ENCODE measurements at places on chromosomes 6 and 20. TPM values are rescaled to one million over a fixed set of nuclear protein-coding genes. Genes with fewer than 3 reads are reported as not detected.
A peak's percentile ranks its signal among the peaks of the same experiment; 100 is the strongest.

- peaks cover 31% of the 10 kb centered on the region for H3K4me1 ChIP-seq
- H3K27ac ChIP-seq = peak overlapping the region; percentile 92
- peaks cover 23% of the 10 kb centered on the region for H3K27me3 ChIP-seq
- peak overlapping the region; percentile 90 for H3K4me3 ChIP-seq
Measured at GRCh38 chr6:108559884-108560462, 744 bp upstream of the FOXO3 start.

GRCh38 chr6:35552285-35552917 lies 39.7 kb upstream of the TULP1 start:
- no peak overlapping the region for H3K27ac ChIP-seq
- DNase-seq = no peak
- no peaks in the 10 kb centered on the region for H3K4me1 ChIP-seq
- H3K27me3 ChIP-seq = no peaks in the 10 kb centered on the region

GRCh38 chr6:12165722-12166280 lies 124.4 kb upstream of the EDN1 start:
- H3K27me3 ChIP-seq = no peaks in the 10 kb centered on the region
- no peak for DNase-seq
- no peak overlapping the region for H3K4me3 ChIP-seq
- H3K36me3 ChIP-seq = peaks cover 35% of the 10 kb centered on the region
- H3K4me1 ChIP-seq = peaks cover under 1% of the 10 kb centered on the region

- H3K36me3 ChIP-seq = peaks cover 4% of the 10 kb centered on the region
- H3K4me3 ChIP-seq = no peak overlapping the region
- DNase-seq = no peak
- no peaks in the 10 kb centered on the region for H3K27me3 ChIP-seq
Measured at GRCh38 chr20:18628330-18628920, 40.6 kb downstream of the DTD1 start.

GRCh38 chr20:51553897-51554486 lies 11.5 kb upstream of the NFATC2 start:
- H3K27ac ChIP-seq = no peak overlapping the region
- no peak for DNase-seq
- no peaks in the 10 kb centered on the region for H3K4me1 ChIP-seq
- peaks cover 5% of the 10 kb centered on the region for H3K36me3 ChIP-seq

DNA sequence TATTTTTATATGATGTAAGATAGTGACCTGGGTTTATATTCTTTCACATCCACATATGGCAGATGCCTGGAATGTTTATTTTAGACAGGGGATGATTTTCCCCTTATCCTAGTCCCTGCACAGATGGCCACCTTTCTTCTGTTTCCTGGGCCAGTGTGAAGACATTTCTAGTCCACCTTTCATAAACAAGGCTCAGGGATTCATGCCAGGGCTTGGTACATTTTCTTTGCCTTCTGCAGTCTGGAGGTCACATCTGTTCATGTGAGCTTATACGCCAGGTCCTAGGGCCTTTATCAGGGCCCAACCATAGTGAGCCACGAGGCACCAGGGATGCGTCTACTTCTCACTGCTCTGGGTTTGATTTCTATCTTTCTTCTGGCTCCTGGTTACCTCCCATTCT lies 38.0 kb upstream of the ERVFRD-1 start:
- peaks cover 11% of the 10 kb centered on the region for H3K27me3 ChIP-seq
- peaks cover 4% of the 10 kb centered on the region for H3K36me3 ChIP-seq
- DNase-seq = no peak
- H3K27ac ChIP-seq = no peak overlapping the region

DNA sequence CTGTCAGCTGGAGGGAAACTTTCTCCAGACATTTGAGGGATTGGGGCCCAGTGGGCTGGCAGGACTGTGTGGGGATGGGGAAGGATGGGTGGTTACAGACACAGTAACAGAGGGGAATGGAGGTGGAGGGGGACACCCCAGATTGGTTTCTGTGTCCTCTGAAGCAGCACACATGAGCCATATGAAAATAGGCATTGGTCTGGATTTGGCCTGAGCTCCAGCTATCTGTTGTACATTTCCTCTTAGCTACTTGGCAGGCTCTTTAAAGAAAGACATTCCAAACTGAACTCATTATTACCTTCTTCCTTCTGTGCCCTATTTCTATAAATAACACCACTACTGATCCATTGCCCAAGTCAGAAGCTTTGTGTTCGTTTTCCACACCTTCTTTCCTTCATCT lies 72.0 kb upstream of the PRL start:
- peaks cover 8% of the 10 kb centered on the region for H3K4me1 ChIP-seq
- H3K4me3 ChIP-seq = no peak overlapping the region
- no peaks in the 10 kb centered on the region for H3K36me3 ChIP-seq

- H3K4me3 ChIP-seq = no peak overlapping the region
- DNase-seq = no peak
- H3K27me3 ChIP-seq = no peaks in the 10 kb centered on the region
- H3K27ac ChIP-seq = no peak overlapping the region
- no peaks in the 10 kb centered on the region for H3K4me1 ChIP-seq
Measured at GRCh38 chr20:3010985-3011723, 32.3 kb upstream of the GNRH2 start.

DNA sequence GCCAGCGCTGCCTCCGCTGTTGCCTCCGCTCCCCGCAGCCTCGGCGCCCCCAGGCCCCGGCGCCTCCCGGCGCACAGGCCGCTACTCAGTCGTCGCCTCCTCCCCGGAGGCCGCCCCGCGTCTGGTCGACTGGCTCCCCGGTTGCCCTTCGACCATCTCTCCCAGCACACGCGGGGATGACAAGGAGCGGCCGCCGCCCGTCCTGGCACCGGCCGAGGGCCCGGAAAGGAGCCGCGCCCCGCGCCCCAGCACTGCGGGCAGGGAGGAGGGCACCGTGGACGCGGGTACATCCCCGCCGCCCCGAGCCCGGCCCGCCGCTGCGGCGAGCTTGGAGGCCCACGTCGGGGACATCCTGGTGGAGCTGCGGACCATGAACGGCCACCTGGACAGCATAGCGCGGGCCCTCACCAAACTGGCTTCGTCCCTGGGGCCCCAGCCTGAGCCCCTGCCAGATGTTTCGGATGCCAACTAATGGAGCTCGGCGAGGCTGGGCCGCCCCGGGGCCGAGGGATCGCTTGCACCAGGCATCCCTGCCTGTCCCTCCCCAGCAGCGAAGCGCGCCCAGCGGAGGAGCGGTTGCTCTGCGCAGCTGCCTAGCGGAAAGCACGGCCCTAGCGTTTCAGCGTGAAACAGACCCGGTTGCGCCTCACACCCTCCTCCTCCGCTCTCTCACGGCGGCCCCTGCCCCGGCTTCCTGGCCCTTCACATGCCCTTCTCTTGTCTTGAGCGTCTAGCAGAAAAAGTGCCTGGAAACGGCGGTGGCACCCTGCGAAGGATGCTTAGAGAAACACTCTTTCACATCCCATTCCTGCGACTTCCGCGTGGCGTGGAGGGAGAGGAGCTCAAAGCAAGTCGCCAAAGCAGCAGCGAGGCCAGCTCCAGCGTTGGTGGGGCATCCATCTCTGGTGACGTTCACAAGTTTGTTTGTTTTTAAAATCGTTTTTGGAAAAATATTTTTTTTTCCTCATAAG lies 285.8 kb upstream of the SUPT3H start:
- peak; percentile 75 for DNase-seq
- peaks cover 80% of the 10 kb centered on the region for H3K27me3 ChIP-seq
- H3K27ac ChIP-seq = no peak overlapping the region
- H3K36me3 ChIP-seq = no peaks in the 10 kb centered on the region
- peaks cover 19% of the 10 kb centered on the region for H3K4me1 ChIP-seq
- peak overlapping the region; percentile 78 for H3K4me3 ChIP-seq

DNA sequence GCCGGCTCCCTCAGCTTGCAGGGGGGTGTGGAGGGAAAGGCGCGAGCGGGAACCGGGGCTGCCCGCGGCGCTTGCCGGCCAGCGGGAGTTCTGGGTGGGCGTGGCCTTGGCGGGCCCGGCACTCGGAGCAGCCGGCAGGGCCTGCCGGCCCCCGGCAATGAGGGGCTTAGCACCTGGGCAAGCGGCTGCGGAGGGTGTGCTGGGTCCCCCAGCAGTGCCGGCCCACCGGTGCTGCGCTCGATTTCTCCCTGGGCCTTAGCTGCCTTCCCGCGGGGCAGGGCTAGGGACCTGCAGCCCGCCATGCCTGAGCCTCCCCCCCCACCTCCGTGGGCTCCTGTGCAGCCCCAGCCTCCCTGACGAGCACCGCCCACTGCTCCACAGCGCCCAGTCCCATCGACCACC lies 514.5 kb upstream of the GJE1 start:
- no peaks in the 10 kb centered on the region for H3K27me3 ChIP-seq
- H3K27ac ChIP-seq = no peak overlapping the region
- no peak for DNase-seq
- H3K36me3 ChIP-seq = no peaks in the 10 kb centered on the region
- H3K4me1 ChIP-seq = no peaks in the 10 kb centered on the region

- H3K36me3 ChIP-seq = no peaks in the 10 kb centered on the region
- no peak overlapping the region for H3K4me3 ChIP-seq
- DNase-seq = no peak
- H3K27me3 ChIP-seq = peaks cover 31% of the 10 kb centered on the region
- no peak overlapping the region for H3K27ac ChIP-seq
Measured at GRCh38 chr20:58523072-58523970, 8.1 kb upstream of the APCDD1L start.

DNA sequence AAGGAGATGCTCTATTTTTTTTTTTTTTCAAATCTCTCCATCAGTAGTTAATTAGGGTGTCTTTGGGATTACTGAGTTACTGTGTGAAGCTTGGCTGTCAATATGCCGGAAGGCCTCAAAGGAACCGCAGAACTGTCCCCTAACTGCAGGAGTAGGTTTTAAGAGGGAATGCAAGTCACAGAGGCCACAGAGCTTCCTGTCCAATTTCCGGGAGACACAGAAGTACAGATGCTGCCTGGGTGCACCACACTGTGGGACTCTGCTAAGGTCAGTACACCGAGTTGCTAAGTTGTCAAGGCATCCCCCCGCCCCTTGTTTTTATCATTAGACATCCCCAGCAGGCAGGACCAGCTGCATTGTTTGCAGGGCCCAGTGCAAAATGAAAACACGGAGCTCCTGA lies 120.2 kb upstream of the RAB32 start:
- DNase-seq = no peak
- H3K27ac ChIP-seq = no peak overlapping the region
- H3K4me1 ChIP-seq = no peaks in the 10 kb centered on the region
- H3K27me3 ChIP-seq = peaks cover 6% of the 10 kb centered on the region
- no peak overlapping the region for H3K4me3 ChIP-seq

DNA sequence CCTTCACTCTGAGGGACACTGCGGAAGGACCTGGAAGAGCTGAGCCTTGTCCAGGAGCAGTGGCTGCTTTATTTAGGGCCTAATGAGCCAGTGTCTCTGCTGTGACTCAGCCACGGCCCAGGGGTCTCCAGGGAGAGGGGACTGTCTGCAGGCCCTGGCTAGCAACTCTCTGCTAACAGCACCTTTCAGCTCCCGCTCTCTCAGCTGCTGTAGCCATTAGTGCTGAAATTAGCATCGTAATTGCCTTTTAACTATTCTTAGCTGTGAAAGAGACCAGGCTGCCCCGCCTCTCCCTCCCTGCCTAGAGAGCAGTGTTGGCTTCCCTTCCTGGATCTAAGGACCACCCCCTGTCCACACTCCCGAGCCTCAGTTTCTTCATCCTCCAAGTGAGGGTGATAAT lies 53.1 kb upstream of the SLC32A1 start:
- H3K27me3 ChIP-seq = peaks cover 70% of the 10 kb centered on the region
- H3K36me3 ChIP-seq = no peaks in the 10 kb centered on the region
- H3K27ac ChIP-seq = no peak overlapping the region
- no peak overlapping the region for H3K4me3 ChIP-seq

GRCh38 chr20:13771853-13772453 lies 12.8 kb downstream of the ESF1 start:
- H3K4me3 ChIP-seq = no peak overlapping the region
- H3K27ac ChIP-seq = no peak overlapping the region
- no peak for DNase-seq
- H3K36me3 ChIP-seq = peaks cover 31% of the 10 kb centered on the region

- H3K4me3 ChIP-seq = no peak overlapping the region
- no peak for DNase-seq
- H3K4me1 ChIP-seq = peaks cover 43% of the 10 kb centered on the region
- no peak overlapping the region for H3K27ac ChIP-seq
- peaks cover under 1% of the 10 kb centered on the region for H3K36me3 ChIP-seq
Measured at GRCh38 chr20:49893242-49894072, 21.9 kb downstream of the SPATA2 start.

DNA sequence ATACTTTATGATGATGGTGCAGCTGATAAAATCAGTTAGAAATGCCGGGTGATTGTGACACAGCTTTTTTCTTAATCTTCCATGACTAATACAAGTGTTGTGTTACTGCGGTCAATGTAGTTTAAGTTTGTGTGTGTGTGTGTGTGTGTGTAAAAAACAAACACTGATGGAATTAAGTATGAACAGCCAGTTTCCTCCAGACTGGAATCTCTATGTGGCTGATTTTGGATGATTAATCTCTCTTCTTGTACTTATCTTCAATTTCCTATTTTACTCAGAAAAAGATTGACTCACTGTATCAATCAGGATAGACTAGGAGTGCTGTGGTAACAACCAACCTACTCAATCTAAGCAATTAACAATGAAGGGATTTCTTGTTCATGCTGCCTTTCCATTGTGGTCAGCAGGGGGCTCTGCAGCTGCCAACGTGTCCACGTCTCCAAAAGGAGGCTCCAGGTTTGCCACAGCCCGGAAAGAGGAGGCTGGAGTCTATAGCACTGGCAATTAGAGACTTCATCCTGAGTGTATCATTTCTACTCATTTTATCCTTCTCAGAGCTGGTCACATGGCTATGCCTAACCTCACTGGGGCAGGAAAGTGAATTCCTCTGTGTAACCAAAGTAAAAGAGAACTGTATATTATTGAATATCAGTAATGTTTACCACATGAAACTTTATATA lies 107.7 kb downstream of the CD109 start:
- DNase-seq = no peak
- H3K36me3 ChIP-seq = no peaks in the 10 kb centered on the region
- no peak overlapping the region for H3K4me3 ChIP-seq
- H3K4me1 ChIP-seq = no peaks in the 10 kb centered on the region
- no peak overlapping the region for H3K27ac ChIP-seq
- H3K27me3 ChIP-seq = no peaks in the 10 kb centered on the region

- no peak overlapping the region for H3K4me3 ChIP-seq
Measured at GRCh38 chr6:24394780-24395437, 7.8 kb upstream of the MRS2 start.

The PLA2G7 gene
- 1.2 TPM for total RNA-seq

The ABHD16B gene
- not detected for total RNA-seq

The ADAM33 gene
- total RNA-seq = 8.2 TPM

The TRDN gene
- total RNA-seq = 1.3 TPM

The MMP24 gene
- total RNA-seq = 2.6 TPM

The EDN1 gene
- 20.3 TPM for total RNA-seq

The PACRG gene
- 5.6 TPM for total RNA-seq

The TMEM244 gene
- total RNA-seq = not detected

Data from type B pancreatic cell (in vitro differentiated cells).